Fibroblast of pulmonary artery (primary cell): ENCODE measurements at places on chromosomes 4 and X.

DNA sequence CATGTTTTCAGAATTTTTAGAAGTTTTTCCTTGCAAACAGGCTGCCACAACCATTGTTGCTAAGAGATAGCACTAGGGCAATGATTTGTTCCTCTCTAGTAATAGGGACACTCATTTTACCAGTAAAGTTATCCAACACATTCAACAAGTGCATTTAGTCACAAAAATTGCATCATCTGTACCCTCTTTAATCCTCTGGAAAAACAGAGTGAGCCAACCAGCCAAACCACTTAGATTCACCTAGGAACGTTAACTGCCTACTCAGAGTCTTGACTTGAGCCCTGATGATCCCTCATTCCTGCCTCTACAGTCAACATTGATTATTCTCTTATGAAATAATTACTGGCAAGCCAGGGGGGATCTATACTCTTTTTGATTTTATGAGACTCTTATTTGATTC is 17.0 kb upstream of the ADGRA3 start:
- DNase-seq: no peak

DNA sequence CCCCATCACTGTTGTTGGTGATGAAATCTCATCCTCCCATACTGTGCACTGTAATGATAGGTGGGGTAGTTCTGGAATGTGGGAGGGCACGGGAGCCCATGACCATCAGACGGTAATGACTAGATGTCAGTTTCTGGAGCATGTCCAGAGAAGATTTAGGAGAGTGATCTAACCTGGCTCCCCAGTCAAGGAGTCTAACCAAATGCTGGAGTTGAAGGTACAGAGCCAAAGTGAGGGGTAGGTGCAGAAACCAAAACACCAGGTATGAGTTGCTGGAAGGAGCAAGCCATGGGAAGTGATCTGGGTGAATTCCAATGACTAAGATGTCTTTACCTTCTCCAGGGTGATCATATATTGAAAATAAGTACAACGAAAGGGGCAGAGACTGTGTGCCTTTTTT is 296.9 kb downstream of the INPP4B start:
- no peak for DNase-seq

DNA sequence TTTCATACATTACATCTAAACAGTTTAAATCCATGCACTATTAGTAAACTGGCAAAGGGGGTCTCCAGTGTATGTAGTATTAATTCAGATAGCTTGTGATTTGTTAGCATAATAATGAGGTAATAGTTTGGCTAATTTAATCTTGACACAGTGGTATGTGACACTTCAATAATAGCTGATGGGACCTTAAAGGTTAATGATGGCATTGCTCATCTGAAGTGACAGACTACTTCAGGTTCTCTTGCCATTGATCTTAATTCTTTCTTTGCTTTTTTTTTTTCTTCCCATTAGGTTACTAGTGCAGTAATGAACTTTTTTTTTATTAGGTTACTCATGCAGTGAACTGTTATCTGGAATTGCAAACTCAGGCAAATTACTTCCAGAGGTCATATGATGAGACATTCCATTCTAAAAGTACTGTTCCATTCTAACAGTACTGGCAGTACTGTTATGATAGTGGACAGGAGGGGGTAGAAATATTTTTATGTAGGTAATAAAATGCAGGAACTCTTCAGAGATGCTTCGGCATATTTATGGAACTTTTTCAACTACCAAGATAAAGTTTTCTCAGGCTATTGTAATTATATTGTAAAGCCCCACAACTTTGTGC is 911.3 kb upstream of the LCORL start:
- DNase-seq: no peak

- DNase-seq: no peak
These were observed 388.1 kb upstream of the IGFBP7 start for GRCh38 chr4:57498251-57498650.
